ENCODE measurements at places on chromosomes 6 and 20. TPM values are rescaled to one million over a fixed set of nuclear protein-coding genes. Genes with fewer than 3 reads are reported as not detected.

DNA sequence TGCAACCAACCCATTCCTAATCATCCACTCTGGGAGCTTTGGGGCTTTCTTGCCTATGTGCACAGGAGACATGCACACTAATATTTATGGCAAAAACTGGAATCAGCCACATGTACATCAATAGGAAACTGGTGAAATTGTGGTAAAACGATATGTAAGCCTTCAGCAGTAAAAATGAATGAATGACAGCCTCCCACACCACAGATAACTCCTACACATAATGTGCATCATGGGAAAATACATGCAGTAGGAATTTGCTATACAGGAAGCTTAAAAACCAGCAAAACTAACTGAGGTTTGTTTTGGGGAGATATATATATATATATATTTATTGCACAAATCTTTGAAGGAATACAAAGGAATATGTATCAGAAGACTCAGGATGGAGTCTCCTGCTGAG, 47.6 kb downstream of the HLA-G start:
- no peak for DNase-seq

GRCh38 chr20:615514-615913, 5.4 kb upstream of the TCF15 start:
- no peak for DNase-seq

- DNase-seq: no peak
Measured at GRCh38 chr20:34888468-34888867, 12.1 kb downstream of the ACSS2 start.

DNA sequence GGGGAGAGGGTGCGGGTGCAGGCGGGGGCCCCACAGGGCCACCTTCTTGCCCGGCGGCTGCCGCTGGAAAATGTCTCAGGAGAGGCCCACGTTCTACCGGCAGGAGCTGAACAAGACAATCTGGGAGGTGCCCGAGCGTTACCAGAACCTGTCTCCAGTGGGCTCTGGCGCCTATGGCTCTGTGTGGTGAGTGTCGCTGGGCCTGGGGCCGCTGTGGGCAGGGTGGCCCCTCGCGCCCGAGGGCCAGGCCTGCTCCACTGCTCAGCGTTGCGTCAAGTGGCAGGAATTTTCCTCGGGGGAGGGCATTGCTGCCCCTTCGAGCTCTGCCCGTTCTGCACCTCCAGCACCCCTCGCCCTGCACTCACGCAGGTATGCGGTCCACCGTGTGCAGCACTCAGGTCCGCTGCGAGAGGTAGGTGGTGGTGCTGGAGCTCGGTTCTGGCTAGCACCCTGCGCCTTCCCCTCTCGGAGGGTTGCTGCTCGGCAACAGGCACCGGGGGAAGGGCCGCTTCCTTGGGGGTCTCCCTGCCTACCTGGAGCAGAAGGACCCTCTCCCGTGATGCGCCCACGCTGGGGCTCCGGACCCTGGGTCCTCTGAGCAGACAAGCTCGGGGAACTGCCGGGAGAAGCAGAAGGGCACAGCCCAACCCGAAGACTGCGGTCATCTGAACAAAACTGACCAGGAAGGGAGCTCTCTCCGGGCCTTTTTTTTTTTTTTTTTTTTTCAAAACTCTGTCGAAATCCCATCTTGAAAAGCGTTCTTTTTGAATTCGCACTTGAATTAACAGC, 674 bp downstream of the MAPK14 start:
- DNase-seq: peak; percentile 12

DNA sequence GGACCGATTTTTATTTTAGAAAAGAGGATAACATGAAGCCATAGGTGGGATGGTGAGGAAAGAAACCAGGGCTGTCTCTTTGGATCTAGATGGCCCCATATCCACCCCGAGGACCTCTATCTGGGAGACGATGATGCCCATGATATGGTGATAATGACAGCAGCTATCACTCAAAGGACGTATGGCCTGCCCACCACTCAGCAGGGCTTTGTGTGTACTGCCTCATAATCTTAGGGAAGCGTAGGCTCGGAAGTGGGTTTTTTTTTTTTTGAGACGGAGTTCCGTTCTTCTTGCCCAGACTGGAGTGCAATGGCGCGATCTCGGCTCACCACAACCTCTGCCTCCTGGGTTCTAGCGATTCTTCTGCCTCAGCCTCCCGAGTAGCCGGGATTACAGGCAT, 8.2 kb upstream of the TAF8 start:
- DNase-seq: no peak

DNA sequence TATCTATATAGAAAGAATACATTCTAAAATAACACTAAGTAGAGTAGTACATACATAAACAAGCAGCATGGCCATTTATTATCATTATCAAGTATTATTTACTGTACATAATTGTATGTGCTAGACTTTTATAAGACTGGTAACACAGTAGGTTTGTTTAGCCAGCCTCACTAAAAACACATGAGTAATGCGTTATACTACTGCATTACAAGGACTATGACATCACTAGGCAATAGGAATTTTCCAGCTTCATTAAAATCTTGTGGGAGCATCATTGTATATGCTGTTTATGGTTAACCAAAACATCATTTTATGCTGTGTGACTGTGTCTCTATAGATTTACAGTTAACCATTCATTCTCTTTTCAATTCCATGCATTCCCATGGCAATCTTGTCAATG, 131.7 kb upstream of the HDGFL1 start:
- DNase-seq: peak; percentile 67

DNA sequence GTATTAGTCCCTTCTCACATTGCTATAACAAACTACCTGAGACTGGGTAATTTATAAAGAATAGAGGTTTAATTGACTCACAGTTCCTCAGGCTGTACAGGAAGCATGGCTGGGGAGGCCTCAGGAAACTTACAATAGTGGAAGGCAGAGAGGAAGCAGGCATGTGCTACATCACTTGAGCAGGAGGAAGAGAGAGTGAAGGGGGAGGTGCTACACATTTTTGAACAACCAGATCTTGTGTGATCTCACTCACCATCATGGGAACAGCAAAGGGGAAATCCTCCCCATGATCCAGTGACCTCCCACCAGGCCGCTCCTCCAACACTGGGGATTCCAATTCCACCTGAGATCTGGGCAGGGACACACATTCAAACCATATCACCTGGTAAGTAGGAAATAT, 630.6 kb downstream of the QKI start:
- DNase-seq: no peak

DNA sequence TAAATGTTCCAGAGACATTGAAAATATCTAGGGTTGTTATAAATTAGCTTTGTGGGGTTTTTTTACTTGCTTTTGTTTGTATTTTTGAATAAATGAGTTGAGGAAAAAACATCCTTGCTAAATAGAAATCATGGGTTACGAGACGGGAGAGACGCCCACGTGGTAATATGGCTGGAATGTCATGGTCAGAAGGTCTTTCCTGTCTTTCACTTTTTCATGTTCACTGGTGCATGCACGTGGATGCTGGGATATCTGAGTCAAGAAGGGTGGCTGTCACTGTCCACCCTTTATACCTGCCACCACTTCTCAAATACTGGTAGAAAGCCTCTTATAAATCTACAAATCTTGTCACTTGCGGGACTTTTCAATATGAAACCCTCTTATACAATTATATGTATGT, 258.7 kb upstream of the AGPAT4 start:
- DNase-seq: no peak

DNA sequence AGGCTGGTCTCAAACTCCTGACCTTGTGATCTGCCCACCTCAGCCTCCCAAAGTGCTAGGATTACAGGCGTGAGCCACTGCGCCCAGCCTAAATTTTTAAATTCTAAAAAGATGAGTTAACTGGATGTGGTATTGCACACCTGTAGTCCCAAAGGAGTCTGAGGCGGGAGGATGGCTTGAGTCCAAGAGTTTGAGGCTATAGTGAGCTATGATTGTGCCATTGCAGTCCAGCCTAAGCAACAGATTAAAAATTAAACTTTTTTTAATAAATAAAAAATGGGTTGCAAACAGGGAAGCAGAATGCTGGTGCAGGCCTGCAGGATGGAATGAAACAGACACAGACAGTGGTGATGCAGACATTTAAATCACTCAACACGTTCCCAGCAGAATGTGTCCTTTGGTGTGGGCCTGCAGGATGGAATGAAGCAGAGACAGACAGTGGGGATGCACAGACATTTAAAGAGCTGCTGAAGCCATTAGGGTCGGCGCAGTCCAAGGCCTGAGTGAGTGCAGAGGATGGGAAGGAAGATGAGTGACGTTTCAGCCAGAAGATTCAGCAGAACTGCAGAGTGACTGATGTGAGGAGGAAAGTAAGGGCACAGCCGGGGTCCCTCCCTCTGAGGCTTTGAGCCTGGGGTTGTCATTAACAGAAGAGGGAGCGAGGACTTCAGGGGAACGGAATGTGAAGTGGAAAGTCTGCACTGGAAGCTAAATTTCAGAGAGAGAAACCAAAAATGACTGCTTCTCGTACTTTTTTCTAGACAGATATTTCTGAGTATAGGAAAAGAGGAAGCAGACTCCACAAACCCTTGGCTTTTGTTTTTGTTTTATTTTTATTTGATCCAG, 117.5 kb downstream of the RIN2 start:
- DNase-seq: no peak

DNA sequence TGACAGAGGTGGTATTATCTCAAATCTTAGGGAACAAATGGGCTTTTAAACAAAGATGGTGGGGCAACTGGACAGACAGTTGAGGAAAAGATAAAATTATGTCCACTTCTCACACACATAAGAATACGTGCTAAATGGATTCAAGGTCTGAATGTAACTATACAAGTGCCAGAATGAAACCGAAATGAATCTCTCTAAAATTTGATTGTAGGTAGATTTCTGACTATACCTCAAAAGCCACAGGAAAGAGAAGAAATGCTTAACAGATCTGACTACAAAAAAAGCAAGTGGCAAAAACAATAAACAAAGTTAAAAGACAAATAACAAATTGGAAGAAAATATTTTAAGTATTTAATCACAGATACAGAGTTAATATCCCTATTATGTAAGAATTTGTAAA, 182.7 kb upstream of the OLIG3 start:
- DNase-seq: no peak

- DNase-seq: peak; percentile 89
Measured at GRCh38 chr20:10715035-10715434, 41.2 kb upstream of the JAG1 start.

DNA sequence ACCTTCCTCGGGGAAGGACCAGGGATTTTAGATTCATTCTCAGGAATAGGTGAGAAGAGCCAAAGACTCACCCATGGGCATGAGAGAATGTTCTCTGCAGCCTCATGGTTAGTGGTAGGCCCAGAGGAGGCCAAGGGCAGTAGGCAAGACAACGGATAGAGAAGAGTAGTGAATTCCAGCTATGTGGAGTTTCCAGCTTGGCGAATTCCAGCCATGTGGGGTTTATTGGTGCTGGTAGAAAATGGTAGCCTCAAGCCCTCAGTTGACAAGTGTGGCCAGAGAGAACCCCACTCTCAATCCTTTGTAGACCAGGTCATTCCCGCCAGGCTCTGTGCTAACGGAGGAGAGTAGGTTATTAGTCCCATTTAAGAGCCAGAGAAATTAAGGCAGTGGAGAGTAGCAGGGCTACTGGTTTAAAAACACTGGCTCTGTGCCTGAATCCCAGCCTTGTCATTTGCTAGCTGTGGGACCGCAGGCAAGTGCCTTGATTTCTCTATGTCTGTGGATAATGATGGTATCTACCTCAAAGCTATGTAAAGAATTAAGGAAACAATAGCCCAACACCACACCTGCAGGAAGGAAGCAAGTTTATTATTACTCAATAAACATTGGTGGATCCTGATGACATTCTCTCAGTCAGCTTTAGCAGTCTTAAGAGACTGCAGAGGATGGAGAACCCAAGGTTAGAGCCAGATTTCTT, 2.0 kb upstream of the SLC9A8 start:
- no peak for DNase-seq

DNA sequence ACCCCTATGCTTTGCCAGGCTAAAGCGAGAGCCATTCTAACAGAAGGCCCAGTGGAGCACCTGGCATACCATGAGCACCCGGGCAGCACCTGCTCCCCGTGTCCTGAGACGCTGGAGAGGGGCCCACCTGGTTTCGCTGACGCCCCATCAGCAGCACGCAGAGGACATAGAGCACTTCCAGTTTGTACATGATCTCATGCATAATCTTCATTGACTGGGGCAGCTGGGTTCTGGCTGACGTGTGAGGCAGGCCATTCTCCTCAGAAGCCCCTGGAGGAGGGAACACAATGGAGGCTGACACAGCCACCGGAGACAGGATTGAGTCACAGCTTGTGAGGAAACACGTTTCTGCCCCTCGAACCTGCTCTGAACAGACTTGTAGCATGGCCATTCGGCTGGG, 65.4 kb downstream of the MYH7B start:
- no peak for DNase-seq

DNA sequence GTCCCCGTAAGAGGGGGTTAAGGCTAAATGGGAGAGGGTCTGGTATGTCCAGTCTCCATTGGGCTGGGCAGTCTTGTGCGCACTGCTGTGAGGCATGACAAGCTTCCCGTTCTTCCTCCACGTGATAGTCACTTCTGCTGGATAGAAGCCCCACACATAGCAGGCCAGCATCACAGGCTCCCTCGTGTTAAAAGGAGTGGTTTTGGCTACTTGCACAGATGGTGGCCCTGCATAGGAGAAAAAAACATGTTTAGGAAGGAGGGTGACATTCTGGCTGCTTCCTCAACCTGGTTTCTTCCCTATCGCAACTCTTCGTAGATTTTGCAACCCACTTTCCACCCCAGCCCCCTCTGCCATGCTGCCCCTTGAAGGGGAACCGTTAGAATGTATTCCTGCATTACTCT, 3.6 kb downstream of the HLA-DMB start:
- DNase-seq: no peak

- no peak for DNase-seq
Measured at GRCh38 chr6:145819994-145820393, 5.4 kb upstream of the FBXO30 start.

DNA sequence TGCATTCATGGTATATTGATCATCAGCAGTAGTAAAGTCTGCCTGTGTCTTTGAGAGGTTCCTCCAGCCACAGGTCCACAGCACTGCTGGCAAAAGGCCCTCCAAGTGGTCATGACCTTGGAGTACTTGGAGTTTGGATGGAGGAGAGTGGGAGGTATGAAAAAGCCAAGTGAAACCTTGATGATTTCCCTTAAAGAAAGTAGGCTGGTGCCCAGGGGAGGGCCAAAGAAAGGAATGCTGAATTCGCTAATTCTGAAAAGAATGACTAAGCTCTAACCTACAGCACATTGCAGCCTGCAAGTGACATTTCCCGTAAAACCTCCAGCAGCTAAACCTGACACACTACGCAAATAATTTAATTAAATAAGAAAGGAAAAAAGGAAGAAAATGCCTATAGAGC, 223.4 kb upstream of the TAB2 start:
- peak; percentile 4 for DNase-seq

GRCh38 chr6:83459663-83460062, 28.8 kb upstream of the ME1 start:
- DNase-seq: no peak

DNA sequence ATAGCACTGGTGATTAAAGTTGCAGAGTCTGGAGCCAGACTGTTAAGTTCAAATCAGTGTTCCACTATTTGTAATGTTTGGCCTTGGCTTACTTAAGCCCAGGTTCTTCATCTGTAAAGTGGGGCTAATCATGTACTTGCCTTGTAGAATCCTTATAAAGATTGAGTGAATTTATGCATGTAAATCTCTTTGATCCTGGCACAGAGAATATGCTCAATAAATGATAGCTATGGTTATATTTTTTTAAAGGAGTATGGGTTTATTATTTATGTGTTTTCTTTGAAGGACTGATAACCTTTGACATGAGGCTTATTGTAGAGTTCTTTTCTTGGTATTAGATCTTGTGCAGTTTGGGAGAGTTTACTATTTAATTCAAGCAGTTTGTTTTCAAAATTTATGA, 89.5 kb downstream of the CDKAL1 start:
- no peak for DNase-seq

LY6G6F gene
- total RNA-seq: not detected

PEDS1 gene
- total RNA-seq: 24.0 TPM

HDGFL1 gene
- not detected for total RNA-seq

GJA10 gene
- not detected for total RNA-seq

TNFRSF6B gene
- 1.1 TPM for total RNA-seq

GHRH gene
- total RNA-seq: not detected

TTK gene
- total RNA-seq: 21.5 TPM

VSTM2L gene
- total RNA-seq: 0.18 TPM
